Ovary (tissue), 10 donors: ENCODE measurements at places on chromosomes 2 and 18.

GRCh38 chr2:163733956-163734355, 1.9 kb downstream of the FIGN start:
- H3K4me3 ChIP-seq = peak overlapping the region; percentile 21
- H3K27ac ChIP-seq = no peak overlapping the region
- no peaks in the 10 kb centered on the region for H3K27me3 ChIP-seq

GRCh38 chr2:216553093-216553478, 54.4 kb downstream of the RPL37A start:
- no peak overlapping the region for H3K27ac ChIP-seq
- H3K4me1 ChIP-seq = peaks cover 3% of the 10 kb centered on the region
- no peak overlapping the region for H3K4me3 ChIP-seq
- no peaks in the 10 kb centered on the region for H3K27me3 ChIP-seq
- DNase-seq = no peak
- no peaks in the 10 kb centered on the region for H3K36me3 ChIP-seq

GRCh38 chr2:232541195-232541960, 1.9 kb downstream of the CHRNG start:
- H3K27ac ChIP-seq = no peak overlapping the region
- DNase-seq = no peak
- no peaks in the 10 kb centered on the region for H3K27me3 ChIP-seq
- no peak overlapping the region for H3K4me3 ChIP-seq

DNA sequence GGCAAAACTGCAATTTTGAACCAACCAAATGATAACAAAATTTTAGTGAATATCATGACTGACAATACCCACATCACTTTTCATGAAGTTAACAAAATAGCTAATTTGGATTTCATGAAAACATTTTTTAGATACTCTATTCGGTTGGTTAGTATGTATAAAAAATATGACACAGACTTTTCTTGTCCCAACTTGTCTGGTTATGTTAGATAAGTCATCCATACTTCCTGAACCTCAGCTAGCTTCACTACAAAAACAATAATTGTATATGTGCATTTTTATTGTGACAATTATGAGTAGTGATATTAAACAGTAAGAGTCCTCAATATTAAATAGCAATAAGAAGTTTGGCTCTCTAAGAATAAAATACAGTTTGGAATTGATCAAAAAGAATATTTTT, 408.1 kb upstream of the DSEL start:
- no peaks in the 10 kb centered on the region for H3K36me3 ChIP-seq
- H3K4me3 ChIP-seq = no peak overlapping the region
- DNase-seq = no peak
- H3K27ac ChIP-seq = no peak overlapping the region

GRCh38 chr2:215712871-215713790, 277.3 kb upstream of the FN1 start:
- peaks cover 6% of the 10 kb centered on the region for H3K4me1 ChIP-seq
- peak overlapping the region; percentile 31 for H3K27ac ChIP-seq
- no peaks in the 10 kb centered on the region for H3K27me3 ChIP-seq
- H3K36me3 ChIP-seq = no peaks in the 10 kb centered on the region
- no peak for DNase-seq

- peak; percentile 42 for DNase-seq
- H3K27me3 ChIP-seq = no peaks in the 10 kb centered on the region
- peaks cover 10% of the 10 kb centered on the region for H3K4me1 ChIP-seq
- H3K27ac ChIP-seq = no peak overlapping the region
Measured at GRCh38 chr2:47653902-47654789, 128.8 kb upstream of the MSH6 start.

GRCh38 chr2:25176138-25176537, 7.8 kb upstream of the POMC start:
- no peak overlapping the region for H3K4me3 ChIP-seq
- H3K4me1 ChIP-seq = no peaks in the 10 kb centered on the region
- no peaks in the 10 kb centered on the region for H3K36me3 ChIP-seq
- no peaks in the 10 kb centered on the region for H3K27me3 ChIP-seq
- DNase-seq = no peak

GRCh38 chr2:220499225-220499624, 871.8 kb downstream of the SLC4A3 start:
- no peaks in the 10 kb centered on the region for H3K36me3 ChIP-seq
- H3K27me3 ChIP-seq = no peaks in the 10 kb centered on the region
- DNase-seq = peak; percentile 19

- H3K4me1 ChIP-seq = no peaks in the 10 kb centered on the region
- H3K27me3 ChIP-seq = no peaks in the 10 kb centered on the region
- no peak overlapping the region for H3K4me3 ChIP-seq
- no peak overlapping the region for H3K27ac ChIP-seq
Measured at GRCh38 chr18:31722369-31722957, 38.1 kb upstream of the B4GALT6 start.

DNA sequence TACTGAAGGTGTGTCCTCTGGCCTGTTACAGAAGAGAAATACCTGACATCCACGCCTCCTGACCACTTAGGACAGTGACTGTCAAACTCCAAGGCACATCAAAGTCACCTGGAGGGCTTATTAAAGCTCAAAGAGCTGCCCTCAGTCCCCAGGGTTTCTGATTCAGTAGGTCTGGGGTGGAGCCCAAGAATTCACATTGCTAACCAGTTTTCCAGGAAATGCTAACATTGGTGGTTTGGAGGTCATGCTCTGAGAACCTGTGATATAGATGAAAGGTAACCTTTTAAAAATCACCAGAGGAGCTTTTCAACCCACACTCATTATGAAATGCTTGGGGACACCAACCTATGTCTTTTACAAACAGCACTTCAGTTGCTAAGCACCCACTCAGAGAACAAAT, 172.3 kb downstream of the ALK start:
- H3K4me3 ChIP-seq = no peak overlapping the region
- no peak for DNase-seq
- H3K27me3 ChIP-seq = no peaks in the 10 kb centered on the region
- H3K27ac ChIP-seq = no peak overlapping the region

GRCh38 chr2:220377482-220378155, 750.2 kb downstream of the SLC4A3 start:
- no peaks in the 10 kb centered on the region for H3K27me3 ChIP-seq
- no peaks in the 10 kb centered on the region for H3K4me1 ChIP-seq

DNA sequence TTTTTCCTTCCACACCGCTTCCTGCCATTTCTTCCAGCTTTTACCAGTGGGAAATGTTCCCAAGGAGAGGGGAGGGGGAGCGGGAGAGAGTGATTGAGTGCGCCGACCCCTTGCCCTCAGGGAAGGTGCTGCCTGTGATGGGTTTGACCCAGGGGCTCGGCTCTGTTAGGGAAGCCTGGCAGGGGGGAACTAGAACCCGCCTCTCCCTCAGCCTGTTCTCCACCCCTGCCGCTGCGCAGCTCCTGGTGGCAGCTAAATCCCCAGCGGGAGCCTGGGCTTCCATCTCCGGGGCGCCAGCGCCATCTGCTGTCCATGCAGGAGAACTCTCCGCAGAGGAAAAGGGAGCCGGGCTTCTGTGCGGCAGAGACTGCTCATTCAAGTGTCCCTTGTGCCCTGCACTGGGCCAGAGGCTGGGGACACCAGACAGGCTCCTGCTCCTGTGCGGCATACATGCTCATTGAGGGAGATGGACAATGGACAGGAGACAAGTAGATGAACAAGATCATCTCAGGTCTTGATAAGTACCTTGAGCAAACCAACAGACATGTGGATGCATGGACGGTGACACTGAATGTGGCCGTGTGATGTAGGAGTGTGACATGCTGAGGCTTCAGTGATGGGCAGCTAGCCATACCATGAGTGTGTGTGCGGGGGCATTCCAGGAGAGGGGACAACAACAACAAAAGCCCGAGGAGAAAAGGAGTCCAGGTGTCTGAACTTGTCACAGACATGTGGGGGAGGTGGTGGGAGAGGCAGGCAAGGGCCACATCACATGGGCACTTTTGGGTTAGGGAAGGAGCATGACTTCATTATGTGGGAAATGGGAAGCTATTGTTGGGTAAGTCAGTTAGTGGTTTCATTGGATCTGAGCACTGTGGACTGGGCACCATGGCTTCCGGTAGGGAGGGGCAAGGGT, 13.3 kb downstream of the CHPF start:
- H3K27me3 ChIP-seq = no peaks in the 10 kb centered on the region
- no peaks in the 10 kb centered on the region for H3K36me3 ChIP-seq
- H3K4me3 ChIP-seq = peak overlapping the region; percentile 22
- H3K4me1 ChIP-seq = no peaks in the 10 kb centered on the region

GRCh38 chr18:62335494-62335893, 10.4 kb downstream of the TNFRSF11A start:
- no peaks in the 10 kb centered on the region for H3K36me3 ChIP-seq
- H3K4me3 ChIP-seq = no peak overlapping the region
- no peak overlapping the region for H3K27ac ChIP-seq
- no peaks in the 10 kb centered on the region for H3K4me1 ChIP-seq
- DNase-seq = no peak

GRCh38 chr2:212843409-212844199, 305.0 kb upstream of the ERBB4 start:
- H3K4me1 ChIP-seq = no peaks in the 10 kb centered on the region
- H3K27ac ChIP-seq = no peak overlapping the region
- H3K27me3 ChIP-seq = no peaks in the 10 kb centered on the region
- H3K36me3 ChIP-seq = no peaks in the 10 kb centered on the region
- DNase-seq = no peak

DNA sequence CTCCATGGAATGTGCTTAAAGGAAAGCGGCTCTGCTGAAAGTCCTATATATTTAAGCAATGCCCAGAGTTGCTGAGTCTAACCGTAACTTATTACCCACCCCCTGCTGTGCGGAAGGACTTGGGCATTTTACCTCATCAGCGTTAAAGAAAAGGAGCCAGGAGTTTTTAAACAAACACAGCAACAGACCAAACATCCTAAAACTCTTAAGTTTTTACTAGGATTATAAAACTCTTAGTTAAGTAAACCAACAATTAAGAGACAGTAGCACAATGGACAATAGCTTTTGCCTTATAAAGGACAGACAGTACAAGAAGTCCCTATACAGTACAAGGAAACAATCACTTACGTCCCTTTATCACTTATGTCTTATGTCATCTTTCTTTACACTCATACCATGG, 90.2 kb downstream of the ZNF521 start:
- H3K36me3 ChIP-seq = no peaks in the 10 kb centered on the region
- no peaks in the 10 kb centered on the region for H3K4me1 ChIP-seq
- DNase-seq = no peak
- H3K27me3 ChIP-seq = no peaks in the 10 kb centered on the region
- no peak overlapping the region for H3K4me3 ChIP-seq

DNA sequence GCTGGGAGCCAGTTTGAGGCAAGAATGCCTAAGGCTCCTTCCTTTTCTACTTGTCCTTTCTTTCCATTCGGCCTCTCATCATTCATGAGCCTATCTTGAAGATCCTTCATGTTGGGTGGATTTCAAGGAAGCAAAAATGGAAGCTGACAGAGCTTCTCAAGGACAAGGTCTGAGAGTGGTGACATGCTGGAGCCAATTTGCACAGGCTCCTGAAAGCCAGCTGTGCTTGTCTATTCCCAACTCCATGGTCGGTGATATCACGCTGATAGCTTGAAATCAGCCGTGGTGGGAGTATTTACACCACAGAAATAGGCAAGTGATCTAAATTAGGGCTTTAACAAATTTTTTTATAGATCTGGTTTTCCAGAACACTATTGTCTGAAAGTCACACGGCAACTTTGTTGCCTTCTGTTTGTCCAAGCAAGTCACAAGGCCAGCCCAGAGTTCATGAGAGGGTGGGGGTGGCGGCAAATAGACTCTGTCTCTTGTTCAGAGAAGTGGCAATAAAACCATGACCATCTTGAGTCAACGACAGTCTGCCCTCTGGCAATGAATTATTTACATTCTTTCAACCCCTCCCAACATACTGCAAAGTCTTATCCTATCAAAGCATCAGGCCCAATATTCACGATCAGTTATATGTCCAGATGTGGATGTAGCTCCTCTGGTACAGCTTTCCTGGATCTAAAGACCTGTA, 49.9 kb upstream of the SLC35F5 start:
- no peaks in the 10 kb centered on the region for H3K4me1 ChIP-seq
- no peak overlapping the region for H3K27ac ChIP-seq
- no peaks in the 10 kb centered on the region for H3K36me3 ChIP-seq
- H3K4me3 ChIP-seq = no peak overlapping the region

DNA sequence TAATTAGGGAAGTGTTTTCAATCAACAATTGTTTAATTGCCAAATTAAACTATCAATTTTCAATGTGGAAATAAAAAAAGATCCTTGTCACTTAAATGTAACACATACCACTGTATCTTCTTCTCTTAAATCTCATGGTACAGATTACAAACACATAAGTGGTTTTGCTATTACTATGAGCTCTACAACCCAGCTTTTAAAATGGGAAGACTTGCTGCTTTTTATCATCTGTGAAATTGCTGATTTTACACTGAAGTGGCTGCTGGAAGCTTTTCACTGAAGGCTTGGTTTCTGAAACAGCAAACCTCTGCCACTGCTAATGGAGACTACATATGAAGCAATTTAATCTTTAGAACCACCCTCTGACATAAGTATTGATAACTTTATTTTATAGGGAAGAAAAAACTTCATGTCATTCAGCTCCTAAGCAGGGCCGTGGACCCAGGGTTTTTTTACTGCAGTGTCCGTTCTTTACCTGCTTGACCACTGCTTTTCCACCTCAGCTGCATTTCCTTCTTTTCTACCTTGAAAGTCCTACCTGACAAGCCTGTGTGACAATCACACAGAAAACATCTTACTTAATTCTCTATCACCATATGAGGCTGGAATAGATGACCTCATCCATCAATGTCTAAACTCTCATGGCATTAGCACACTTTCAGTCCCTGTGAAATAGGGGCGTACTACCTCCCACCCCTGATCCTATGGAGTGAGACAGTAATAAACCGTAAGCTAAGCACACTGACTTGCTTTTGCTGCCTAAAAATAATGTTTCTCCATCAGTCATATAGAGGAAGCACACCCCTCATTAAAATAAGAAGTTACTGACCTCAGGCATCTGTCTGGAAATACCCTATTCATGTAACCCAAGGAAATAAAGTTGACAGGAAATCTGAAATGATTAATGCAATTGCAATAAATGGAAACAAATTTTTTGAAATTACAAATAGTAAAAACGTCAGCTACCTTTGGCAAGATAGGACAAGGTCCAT, 19.2 kb upstream of the SLC8A1 start:
- H3K4me3 ChIP-seq = no peak overlapping the region
- DNase-seq = no peak
- H3K36me3 ChIP-seq = no peaks in the 10 kb centered on the region
- no peaks in the 10 kb centered on the region for H3K27me3 ChIP-seq
- H3K27ac ChIP-seq = no peak overlapping the region
- H3K4me1 ChIP-seq = no peaks in the 10 kb centered on the region

GRCh38 chr2:145984580-145984979, 1464.7 kb upstream of the ZEB2 start:
- no peak for DNase-seq
- no peak overlapping the region for H3K27ac ChIP-seq
- no peaks in the 10 kb centered on the region for H3K36me3 ChIP-seq
- H3K4me3 ChIP-seq = no peak overlapping the region
- H3K27me3 ChIP-seq = no peaks in the 10 kb centered on the region

DNA sequence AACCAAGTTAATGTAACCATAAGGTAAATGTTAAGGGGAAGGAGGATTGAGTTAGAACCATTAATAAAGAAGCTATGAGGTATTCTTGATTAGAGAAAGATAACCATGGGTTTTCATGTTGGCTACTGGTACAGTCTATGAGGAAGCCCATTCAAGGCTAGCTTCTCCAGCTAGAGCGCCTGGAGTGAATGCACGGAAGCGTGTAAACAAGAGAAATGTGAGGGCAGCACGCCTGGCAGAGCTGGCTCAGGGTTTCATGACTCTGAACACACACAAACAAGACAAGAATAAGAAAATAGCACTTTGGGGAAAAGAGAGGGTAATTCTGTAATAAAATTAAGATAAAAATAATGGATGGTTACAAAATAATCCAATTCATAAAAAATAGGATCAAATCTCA, 255.3 kb downstream of the PDE11A start:
- DNase-seq = no peak
- no peak overlapping the region for H3K27ac ChIP-seq
- H3K4me1 ChIP-seq = no peaks in the 10 kb centered on the region
- H3K4me3 ChIP-seq = no peak overlapping the region
